ENCODE measurements at places on chromosomes 1 and 21. TPM values are rescaled to one million over a fixed set of nuclear protein-coding genes. Genes with fewer than 3 reads are reported as not detected.

The CFHR1 gene
- 1.8 TPM for total RNA-seq

The C4BPA gene
- total RNA-seq = not detected

The ADAMTS1 gene
- 21.2 TPM for total RNA-seq

The ITLN2 gene
- total RNA-seq = 0.55 TPM

DNA sequence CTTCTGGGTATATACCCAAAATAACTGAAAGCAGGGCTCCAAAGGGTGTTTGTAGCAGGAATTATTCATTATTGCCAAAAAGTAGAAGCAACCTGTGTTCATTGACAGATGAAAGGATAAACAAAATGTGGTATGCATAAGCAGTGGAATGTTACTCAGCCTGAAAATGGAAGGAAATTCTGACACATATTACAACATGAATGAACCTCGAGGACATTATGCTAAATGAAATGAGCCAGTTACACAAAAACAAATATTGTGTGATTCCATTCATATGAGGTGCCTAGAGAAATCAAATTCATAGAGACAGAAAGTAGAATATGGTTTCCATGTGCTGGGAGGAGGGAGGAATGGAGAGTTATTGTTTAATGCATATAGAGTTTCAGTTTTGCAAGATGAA is 86.3 kb upstream of the ARTN start:
- H3K4me1 ChIP-seq = no peaks in the 10 kb centered on the region
- DNase-seq = no peak
- H3K27ac ChIP-seq = no peak overlapping the region
- peaks cover 4% of the 10 kb centered on the region for H3K36me3 ChIP-seq

GRCh38 chr1:39481289-39481688 is 10.1 kb upstream of the BMP8A start:
- no peak for DNase-seq
- H3K36me3 ChIP-seq = peaks cover 80% of the 10 kb centered on the region
- H3K27ac ChIP-seq = no peak overlapping the region
- no peaks in the 10 kb centered on the region for H3K27me3 ChIP-seq
- H3K4me1 ChIP-seq = no peaks in the 10 kb centered on the region

GRCh38 chr21:46008893-46009621 is 27.5 kb downstream of the COL6A1 start:
- no peaks in the 10 kb centered on the region for H3K4me1 ChIP-seq
- DNase-seq = no peak
- no peaks in the 10 kb centered on the region for H3K27me3 ChIP-seq
- H3K36me3 ChIP-seq = peaks cover 2% of the 10 kb centered on the region
- no peak overlapping the region for H3K4me3 ChIP-seq

DNA sequence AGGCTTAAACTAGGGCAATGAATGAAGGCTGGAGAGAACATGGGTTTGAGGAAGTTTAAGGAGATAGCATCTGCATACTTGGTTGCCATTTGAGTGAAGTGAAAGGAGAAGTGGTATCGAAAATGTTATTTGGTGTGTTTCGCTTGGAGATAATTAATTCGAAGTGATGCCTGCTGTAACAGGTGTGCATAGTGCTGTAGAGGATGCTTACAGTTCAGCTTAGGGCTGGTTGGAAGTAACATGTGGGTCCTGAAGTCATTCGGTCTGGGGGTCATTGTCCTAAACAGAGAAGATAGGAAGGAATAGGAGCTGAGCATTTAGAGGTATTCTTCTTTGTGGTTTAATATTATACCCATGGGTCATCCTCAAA is 301 bp upstream of the NUDT17 start:
- peak overlapping the region; percentile 73 for H3K4me3 ChIP-seq
- H3K27ac ChIP-seq = no peak overlapping the region
- no peaks in the 10 kb centered on the region for H3K27me3 ChIP-seq

DNA sequence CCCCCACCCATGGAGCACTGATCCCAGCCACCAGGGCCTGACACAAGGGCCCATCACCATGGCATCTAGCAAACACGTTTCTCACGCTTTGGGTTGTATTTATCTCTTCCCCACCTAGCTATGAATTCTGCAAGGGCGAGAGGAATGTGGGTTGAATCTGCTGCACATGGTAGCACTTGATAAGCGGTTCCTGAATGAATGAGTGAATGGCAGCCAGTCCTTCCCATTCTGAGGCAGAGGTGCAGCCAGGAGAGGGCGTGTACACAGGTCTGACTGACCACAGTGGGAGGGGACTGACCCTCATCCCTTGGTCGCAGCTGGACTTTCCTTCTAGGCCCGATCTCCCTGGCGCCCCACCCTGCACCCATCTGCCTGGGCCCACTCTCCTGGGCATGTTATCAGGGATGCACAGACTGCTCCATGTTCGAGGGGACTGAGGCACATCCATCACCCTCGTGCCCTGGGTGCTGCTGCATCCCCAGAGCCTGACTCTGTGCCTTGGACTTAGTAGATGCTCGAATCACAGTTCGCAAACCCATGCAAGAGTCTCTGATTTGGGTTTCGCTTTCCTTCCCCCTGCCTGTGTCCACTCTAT is 1.0 kb downstream of the RD3 start:
- H3K27ac ChIP-seq = no peak overlapping the region
- H3K36me3 ChIP-seq = no peaks in the 10 kb centered on the region
- no peaks in the 10 kb centered on the region for H3K4me1 ChIP-seq
- no peak overlapping the region for H3K4me3 ChIP-seq
- DNase-seq = no peak

- no peak overlapping the region for H3K27ac ChIP-seq
- no peak overlapping the region for H3K4me3 ChIP-seq
- DNase-seq = no peak
- no peaks in the 10 kb centered on the region for H3K27me3 ChIP-seq
- no peaks in the 10 kb centered on the region for H3K4me1 ChIP-seq
These were observed 61.3 kb downstream of the B3GALNT2 start for GRCh38 chr1:235442788-235443429.

DNA sequence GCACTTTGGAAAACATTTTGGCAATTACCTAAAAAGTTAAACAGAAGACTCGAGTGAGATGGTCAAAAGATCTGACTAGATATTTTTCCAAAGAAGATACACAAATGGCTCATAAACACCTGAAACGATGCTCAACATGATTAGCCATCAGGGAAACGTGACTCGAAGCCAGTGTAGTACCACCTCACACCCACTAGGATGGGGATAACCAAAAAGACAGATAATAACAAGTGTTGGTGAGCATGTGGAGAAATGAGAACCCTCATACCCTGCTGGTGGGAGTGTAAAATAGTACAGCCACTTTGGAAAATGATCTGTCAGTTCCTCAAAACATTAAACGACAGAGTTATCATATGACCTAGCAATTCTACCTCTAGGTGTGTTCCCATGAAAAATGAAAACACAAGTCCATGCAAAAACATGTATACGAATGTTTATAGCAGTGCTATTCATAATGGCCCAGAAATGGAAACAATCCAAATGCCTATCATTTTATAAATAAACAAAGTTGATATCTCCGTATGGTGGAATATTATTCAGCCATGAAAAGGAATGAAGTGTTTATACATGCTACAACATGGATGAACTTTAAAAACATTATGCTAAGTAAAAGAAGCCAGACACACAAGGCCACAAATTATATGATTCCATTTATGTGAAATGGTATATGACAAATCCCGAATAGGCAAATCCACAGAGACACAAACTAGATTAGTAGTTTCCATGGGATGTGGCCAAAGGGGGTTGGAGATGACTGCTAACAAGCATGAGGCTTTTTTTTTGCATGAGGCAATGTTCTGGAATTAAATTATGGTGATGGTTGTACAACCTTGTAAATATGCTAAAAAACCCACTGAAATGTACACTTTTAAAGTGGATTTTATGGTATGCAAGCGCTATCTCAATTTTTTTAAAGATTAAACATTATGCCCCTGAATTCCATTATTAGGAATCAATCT is 625.3 kb downstream of the KIF26B start:
- H3K4me3 ChIP-seq = no peak overlapping the region
- no peaks in the 10 kb centered on the region for H3K36me3 ChIP-seq
- no peak for DNase-seq

- H3K27me3 ChIP-seq = no peaks in the 10 kb centered on the region
- H3K4me1 ChIP-seq = peaks cover 40% of the 10 kb centered on the region
- peak overlapping the region; percentile 37 for H3K27ac ChIP-seq
- H3K36me3 ChIP-seq = no peaks in the 10 kb centered on the region
- DNase-seq = no peak
These were observed 97.8 kb downstream of the MRPL37 start for GRCh38 chr1:54297596-54298283.

DNA sequence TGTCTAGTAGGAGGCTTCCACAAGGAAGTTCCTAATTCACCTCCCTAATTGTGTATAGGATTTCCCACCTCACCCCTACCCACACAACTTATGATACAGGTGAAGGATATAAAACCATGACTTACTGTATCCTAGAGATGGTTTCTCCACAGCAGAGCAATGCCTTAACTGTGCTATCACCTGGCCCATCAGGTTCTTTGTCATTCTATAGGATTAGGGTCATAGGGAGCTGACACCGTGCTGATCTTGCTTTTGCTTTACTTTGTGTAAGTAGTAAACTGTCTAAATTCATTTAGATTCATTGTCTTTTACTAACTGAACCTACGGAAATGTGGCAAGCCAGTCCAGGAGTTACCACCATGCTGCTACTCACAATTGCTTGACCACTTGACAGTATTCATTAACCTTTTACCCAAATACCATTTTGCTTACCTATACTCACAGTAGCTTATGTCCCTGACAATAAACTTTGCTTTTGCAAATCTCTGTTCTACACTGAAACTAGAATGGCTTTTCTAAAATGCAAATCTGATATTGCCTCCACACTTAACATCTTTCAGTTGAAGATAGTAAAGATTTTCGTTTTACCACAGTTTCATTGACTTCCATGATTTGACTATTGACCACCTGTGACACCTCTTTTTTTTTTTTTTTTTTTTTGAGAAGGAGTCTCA is 147.6 kb downstream of the IFI44 start:
- H3K27ac ChIP-seq = no peak overlapping the region
- H3K4me3 ChIP-seq = no peak overlapping the region
- no peaks in the 10 kb centered on the region for H3K4me1 ChIP-seq

GRCh38 chr1:187471555-187471954 is 642.8 kb downstream of the PLA2G4A start:
- DNase-seq = no peak
- no peak overlapping the region for H3K27ac ChIP-seq
- no peak overlapping the region for H3K4me3 ChIP-seq
- H3K36me3 ChIP-seq = no peaks in the 10 kb centered on the region

DNA sequence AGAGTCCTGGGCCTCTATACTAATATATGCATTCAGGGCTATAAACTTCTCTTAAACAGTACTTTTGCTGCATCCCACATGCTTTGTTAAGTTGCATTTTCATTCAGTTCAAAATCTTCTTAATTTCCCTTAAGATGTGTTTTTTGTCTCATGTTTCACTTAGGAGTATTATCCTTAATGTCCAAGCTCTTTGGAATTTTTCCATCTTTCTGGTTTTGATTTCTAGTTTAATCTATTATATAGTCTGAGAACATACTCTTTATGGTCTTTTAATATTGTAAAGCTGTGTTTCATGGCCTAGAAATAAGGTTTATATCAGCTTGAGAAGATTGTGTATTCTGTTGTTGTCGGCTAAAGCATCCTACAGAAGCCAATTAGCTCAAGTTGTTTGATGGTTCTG is 1041.8 kb downstream of the PLA2G4A start:
- H3K27ac ChIP-seq = no peak overlapping the region
- H3K4me3 ChIP-seq = no peak overlapping the region
- no peaks in the 10 kb centered on the region for H3K36me3 ChIP-seq
- H3K27me3 ChIP-seq = no peaks in the 10 kb centered on the region

- H3K4me1 ChIP-seq = no peaks in the 10 kb centered on the region
- DNase-seq = no peak
- H3K27ac ChIP-seq = no peak overlapping the region
These were observed 76.6 kb downstream of the LMX1A start for GRCh38 chr1:165279882-165280281.

DNA sequence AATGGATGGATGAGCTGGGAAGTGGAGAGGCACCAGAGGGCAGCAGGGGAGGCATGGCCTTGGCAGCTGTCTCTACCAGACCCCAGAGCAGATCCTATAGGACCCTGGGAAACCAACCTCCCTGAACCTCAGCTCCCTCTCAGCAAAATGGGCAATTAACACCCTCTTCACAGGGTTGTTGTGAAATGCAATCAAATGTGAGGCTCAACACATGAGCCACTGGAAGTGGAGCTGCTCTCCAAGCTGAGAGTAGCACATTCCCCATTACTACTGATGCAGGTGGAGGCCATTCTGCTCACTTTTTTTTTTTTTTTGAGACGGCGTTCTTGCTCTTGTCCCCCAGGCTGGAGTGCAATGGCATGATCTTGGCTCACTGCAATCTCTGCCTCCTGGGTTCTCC is 6.5 kb upstream of the SYNC start:
- DNase-seq = no peak
- no peak overlapping the region for H3K27ac ChIP-seq
- no peaks in the 10 kb centered on the region for H3K36me3 ChIP-seq
- no peak overlapping the region for H3K4me3 ChIP-seq
- H3K4me1 ChIP-seq = peaks cover 13% of the 10 kb centered on the region

- no peak for DNase-seq
- H3K4me3 ChIP-seq = no peak overlapping the region
- H3K27me3 ChIP-seq = no peaks in the 10 kb centered on the region
- H3K27ac ChIP-seq = no peak overlapping the region
These were observed 196.7 kb upstream of the DAB1 start for GRCh38 chr1:57620605-57621004.

GRCh38 chr1:224223819-224224714 is 41.0 kb downstream of the DEGS1 start:
- H3K27me3 ChIP-seq = no peaks in the 10 kb centered on the region
- peak overlapping the region; percentile 2 for H3K27ac ChIP-seq
- DNase-seq = no peak
- H3K4me3 ChIP-seq = no peak overlapping the region
- peaks cover 24% of the 10 kb centered on the region for H3K36me3 ChIP-seq

GRCh38 chr1:40315795-40316594 is 1.1 kb downstream of the COL9A2 start:
- H3K27me3 ChIP-seq = peaks cover 25% of the 10 kb centered on the region
- H3K4me1 ChIP-seq = peaks cover 28% of the 10 kb centered on the region
- DNase-seq = peak; percentile 72
- H3K27ac ChIP-seq = peak overlapping the region; percentile 35
- no peaks in the 10 kb centered on the region for H3K36me3 ChIP-seq

DNA sequence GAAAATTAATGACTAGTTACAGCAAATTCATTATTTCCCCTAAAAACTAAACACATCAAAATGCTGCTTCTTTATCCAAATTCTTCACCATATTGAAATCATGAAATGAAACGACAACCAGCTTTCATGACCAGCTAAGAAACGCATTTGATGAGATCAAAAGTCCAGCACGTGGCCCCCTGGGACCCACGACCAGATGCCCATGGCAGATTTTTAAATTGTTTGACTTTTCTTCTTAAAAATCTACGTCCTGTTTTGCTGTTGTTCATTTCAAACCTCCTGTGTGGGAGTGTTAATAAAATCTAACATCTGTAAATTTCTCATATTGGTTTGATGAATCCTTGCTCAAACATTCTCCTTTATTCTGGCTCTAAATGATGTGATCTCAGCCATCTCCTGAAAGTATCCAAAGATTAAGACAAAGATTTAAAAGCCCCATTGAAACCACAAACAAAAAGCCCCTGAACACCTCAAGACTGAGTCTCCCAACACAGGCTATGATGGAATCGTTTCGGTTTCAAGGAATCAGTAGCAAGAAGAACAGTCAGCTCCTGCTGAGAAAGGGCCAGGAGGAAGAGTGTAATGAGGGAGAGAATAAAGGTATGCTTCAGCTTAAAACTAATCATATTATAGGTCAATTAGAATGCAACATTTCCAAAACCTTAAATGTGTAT is 523.6 kb downstream of the SMYD3 start:
- no peak for DNase-seq
- no peaks in the 10 kb centered on the region for H3K36me3 ChIP-seq
- H3K27ac ChIP-seq = no peak overlapping the region
- H3K4me1 ChIP-seq = peaks cover 15% of the 10 kb centered on the region
- H3K4me3 ChIP-seq = no peak overlapping the region

- peaks cover 8% of the 10 kb centered on the region for H3K4me1 ChIP-seq
- no peak overlapping the region for H3K4me3 ChIP-seq
- DNase-seq = peak; percentile 83
- H3K27ac ChIP-seq = no peak overlapping the region
These were observed 82.2 kb upstream of the ABCD3 start for GRCh38 chr1:94335950-94336349.

All from suprapubic skin (tissue), 4 donors.